ENCODE measurements at places on chromosomes 2 and 18.

DNA sequence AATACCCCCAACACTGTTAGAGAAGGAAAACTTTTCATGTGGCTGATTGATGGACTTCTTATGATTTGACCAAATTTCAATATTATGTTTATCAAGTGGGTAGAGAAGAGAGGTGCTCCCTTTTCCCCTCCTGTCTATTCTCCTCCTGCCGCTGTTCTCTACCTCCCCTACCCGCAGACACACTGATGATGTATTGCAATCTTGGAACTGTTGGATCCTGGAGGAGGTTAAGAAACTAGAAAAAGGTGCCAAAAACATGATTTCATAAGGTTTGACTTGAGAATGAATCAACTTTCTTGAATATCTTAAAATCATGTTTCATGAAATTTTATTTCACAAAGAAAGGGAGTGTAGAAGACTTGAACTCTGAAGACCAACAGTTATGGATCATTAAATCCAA lies 125.8 kb downstream of the MEIS1 start:
- DNase-seq: no peak

GRCh38 chr18:56574861-56575260 lies 63.5 kb downstream of the TXNL1 start:
- no peak for DNase-seq

DNA sequence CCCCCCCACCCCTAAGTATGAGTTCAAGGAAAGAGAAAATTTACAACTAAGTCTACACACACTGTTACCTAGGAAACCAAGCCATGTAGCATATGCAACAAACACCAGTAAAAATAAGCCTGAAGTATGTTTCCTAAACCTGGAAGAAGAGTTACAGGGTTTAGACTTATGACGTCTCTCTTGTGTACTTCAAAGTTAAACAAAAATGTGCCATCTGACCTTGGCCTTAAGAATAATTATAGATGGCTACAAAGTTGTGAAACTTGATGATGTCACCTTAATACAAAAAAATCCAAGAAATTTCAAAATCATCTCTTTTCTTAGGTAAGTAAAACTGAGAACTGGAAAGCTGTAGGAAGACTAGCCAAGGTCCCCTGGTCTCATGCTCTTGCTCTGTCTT lies 297.6 kb upstream of the NRXN1 start:
- DNase-seq: no peak

- DNase-seq: peak; percentile 70
These were observed 61.8 kb downstream of the CAB39 start for GRCh38 chr2:230774348-230774951.

GRCh38 chr2:171390941-171391516 lies 42.8 kb downstream of the METTL8 start:
- no peak for DNase-seq

DNA sequence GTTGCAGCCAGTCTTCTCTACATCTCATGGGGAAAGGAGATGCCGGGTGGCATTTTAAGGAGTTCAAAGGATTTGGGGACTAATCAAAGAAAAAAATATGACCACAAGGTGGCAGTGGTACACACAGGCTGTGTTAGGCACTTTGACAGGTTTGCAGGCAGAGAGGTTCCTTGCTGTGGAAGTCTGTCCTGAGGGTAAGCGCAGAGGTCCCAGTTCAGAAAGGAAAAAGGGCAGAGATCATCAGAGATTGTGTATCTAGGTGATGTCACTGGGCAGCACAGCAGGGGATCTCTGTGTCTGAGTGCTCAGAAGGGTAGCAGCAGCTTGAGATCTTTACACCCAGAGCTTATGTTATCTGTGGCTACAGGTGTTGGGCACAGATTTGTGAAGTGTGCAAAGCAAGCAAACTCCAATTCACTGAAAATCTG lies 231.4 kb downstream of the LRRTM1 start:
- peak; percentile 28 for DNase-seq

DNA sequence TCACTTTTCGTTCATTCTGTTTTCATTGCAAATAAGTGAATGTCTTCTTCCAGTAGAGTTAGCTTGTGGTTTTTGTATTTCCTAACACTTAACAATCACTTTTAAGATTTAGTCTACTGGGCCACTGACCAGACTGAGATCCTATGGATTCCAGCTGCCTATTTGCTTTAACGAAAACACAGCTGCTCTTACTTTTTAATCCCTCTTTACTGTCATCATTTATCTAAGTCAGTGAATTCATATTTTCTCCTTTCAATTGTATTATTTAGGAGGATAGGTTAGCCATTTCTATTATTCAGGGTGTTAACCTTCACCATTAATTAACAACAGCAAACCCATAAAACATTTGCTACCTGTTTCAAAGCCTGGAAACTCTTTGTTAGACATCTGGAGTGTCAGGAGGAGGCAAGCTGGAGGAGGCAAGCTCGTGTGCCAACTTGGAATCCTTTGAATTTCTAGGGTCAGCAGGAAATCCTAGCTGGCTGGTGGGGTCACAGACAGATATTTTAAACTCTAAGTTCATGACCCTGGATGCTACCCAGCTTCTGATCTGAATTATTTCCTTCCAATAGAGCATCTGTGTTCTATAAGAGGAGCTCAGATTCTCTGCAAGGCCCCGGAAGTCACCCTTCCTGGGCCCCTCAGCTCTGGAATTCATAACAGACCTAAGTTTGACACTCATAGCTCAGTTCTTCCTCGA lies 385.3 kb downstream of the RBM43 start:
- DNase-seq: no peak

- no peak for DNase-seq
These were observed 44.1 kb downstream of the MTHFD2 start for GRCh38 chr2:74242354-74243071.

GRCh38 chr2:197215748-197216360 lies 94.7 kb downstream of the ANKRD44 start:
- DNase-seq: no peak

GRCh38 chr2:154912215-154912614 lies 213.7 kb downstream of the KCNJ3 start:
- no peak for DNase-seq

DNA sequence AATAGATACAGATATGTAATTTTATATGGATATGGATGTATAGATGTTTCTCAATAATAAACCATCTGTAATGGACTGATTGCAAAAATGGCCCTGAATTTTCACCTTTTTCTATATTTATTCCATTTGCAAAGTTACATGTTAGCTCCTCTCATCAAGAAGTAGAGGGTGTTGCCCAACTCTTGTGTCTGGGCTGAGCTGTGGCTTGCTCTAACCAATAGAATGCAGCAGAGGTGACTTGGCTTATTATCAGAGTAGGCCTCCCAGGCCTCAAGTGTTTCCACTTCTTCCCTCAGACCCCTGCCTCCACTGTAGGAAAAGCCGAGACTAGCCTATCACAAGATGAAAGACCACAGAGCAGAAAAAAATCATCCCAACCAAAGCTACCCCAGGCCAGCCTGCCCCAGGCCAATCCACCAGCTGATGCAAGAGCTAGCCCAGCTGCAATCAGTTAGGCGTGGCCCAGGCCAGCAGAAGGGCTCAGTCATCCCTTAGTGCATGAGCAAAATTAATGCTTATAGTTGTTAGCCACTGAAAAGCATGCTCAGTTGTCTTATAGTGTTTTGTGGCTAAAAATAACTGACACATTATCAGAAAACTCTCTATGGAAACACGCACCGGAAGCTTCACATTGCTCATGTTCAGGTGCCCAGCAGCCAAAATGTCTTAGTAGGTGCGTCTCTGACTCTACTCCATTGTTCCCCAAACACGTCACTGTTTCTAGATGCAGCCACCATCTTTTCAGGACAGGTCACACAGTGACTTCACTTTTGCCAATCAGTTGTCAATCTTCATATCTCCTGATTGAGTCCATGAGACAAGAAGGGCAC lies 464.0 kb downstream of the FBXO15 start:
- DNase-seq: peak; percentile 54

GRCh38 chr2:10329880-10330699 lies 27.4 kb downstream of the HPCAL1 start:
- DNase-seq: no peak
